ENCODE measurements at places on chromosomes 7 and 10.

- DNase-seq = no peak
Measured at GRCh38 chr10:89134963-89135362, 72.2 kb downstream of the CH25H start.

DNA sequence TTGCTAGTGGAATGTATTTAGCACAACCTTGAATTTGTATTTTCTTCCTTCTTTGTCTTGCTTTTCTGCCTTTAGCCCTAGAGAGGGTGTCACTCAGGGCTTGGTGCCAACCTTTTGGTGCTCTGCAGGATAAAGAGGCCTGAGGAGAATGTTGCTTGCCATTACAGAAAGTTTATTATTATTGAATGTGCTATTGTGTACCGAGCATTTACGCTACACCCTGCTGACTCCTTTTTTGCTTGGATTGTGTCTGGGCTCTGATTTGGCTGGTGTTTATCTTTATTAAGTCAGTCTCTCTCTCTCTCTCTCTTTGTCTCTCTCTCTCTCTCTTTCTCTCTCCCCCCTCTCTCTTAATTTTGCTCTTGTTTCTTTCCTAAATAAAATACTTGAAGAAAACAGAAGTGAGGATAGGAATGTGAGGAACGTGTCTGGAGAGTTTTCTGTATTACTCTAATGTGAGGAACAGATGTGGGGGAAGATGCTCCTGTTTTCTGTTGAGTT lies 284.4 kb upstream of the PHYHIPL start:
- DNase-seq = peak; percentile 56

DNA sequence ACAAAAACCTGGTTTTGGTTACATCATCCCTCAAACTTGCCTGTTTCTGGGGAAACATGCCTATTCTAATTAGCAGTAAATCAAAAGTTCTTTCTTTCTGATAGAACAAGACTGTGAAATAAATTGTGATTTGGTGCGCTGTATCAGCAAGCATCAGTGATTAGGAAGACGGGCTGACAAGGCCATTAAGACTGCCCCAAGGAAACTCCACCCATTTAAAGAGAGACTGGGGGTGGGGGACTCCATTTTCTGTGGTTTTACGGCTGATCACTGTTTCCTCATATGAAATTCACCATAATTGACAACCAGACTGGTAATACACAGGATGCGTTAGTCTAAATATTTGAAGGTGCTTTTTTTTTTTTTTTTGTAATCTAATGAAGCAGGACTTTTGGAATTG lies 68.7 kb downstream of the MBL2 start:
- no peak for DNase-seq

DNA sequence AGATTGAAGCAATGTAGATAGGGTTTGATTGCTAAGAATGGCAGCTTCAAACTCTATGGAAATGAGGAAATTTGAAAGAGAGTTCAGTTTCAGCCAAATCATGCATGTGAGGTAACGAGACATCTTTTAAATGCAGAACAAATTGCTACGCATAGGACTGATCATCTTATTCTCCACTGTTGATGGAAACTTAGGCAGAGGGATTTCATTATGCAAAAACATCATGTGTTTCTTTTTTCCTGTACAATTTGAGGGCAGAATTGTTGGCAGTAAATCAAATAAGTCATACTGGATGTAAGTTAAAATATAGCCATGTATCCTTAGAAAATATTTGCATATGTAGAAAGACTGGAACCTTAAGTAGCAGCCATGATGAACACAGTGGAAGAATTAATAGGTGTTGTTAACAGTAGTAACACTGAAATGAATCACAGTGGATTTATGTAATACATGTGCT lies 327.4 kb downstream of the CDK14 start:
- DNase-seq = no peak

- no peak for DNase-seq
Measured at GRCh38 chr7:41928166-41928565, 225.3 kb upstream of the INHBA start.

GRCh38 chr10:21160116-21160515 lies 263.0 kb upstream of the NEBL start:
- peak; percentile 74 for DNase-seq

GRCh38 chr7:82723411-82723810 lies 279.8 kb upstream of the CACNA2D1 start:
- no peak for DNase-seq

DNA sequence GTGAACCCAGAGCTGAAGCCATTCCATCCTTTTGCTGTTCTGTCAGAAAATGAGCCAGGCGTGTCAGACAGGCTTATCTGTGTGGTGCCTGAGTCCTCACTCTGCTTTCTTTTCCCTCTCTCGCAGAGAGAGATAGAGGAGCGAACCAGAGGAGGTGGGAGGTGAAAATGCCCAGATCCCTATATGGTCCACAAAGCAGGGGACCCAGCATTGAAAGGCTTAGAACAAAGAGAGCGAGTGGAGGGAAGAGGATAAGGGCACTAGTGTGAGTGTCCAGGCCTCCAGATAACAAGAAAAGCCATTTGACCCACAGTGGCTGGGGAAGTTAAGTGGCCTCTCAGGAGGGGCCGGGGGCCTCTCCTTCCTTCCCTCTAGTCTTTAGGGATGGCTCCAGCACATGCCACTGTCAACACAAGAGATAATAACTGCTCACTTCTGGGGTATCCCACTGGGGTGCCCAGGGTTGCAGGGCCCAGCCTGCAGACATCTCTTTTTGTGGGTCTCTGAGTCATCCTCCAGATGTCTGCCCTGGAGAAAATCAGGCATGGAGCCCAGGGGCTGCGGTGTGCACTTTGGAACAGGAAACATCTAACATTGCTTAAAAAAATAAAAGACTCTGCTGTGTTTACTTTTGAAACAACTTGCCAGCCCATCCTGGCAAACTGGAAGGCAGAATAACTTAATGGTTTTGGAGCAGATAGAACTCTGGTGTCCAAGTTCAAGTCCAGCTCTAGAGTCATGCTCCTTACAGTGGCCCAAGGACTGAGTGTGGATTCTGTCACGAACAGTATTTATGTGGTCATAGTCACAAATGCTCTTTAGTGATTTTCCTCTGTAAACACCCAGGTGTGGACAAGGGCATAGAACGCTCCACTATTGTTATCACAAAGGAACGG lies 189.5 kb downstream of the CXCL12 start:
- no peak for DNase-seq

DNA sequence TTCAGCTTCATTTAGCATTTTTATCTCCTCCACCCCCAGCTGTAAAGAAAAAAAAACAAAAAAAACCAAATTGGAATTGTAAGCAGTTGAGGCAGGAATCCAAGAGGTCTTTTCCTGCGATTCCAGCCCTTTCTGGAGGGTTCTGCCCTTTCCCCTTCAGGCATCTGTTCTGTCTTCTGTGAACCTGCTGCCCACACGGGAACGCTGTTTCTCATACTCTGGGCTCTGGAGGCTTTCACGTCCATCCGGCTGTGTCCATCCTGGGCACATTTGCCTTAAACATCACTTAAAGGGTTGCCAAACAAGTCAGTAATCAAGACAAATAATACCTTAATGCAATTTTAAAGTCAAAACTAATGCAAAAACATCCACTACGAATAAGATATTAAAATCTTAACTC lies 302.8 kb upstream of the PITRM1 start:
- DNase-seq = no peak

DNA sequence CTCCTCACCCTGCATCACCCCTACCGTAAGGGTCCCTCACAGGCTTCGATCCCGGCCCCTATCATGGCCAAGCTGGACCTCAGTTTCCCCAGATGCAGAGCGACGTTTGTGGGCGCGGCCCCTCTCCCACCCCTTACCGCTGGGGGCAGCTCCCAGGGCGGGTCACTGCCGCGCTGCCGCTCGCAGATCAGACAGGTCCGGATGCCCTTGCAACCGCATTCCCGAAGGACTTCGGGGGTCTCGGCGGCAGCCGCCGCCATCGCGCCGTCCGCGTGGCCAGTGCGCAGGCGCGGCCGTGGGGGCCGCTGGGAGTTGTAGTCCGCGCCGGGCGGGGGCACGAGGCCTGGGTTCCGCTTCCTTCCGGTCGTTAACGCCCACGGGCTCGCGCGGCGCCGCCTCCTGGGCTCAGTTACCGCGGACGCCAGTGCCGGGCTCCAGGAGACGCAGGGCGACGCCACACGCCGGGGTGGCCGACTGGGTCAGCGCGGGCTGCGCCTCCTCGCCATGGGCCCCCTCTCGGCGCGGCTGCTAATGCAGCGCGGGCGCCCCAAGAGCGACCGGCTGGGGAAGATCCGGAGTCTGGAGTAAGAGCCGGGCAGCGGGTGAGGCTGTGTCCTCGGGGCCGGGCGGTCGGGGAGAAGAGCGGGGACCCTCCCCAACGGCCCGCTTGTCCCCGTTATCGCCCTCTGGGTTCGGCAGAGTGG lies at the start of the genes ALKBH4 and LRWD1:
Gene ALKBH4 (minus strand): TSS at position 287 of the 704 bp plus-strand sequence. CDS start 27 bp downstream, at position 260.
Gene LRWD1 (plus strand): TSS at position 408 of the 704 bp plus-strand sequence. CDS start 97 bp downstream, at position 505.
- DNase-seq = peak; percentile 93

GRCh38 chr10:16788125-16788524 lies 29.1 kb downstream of the RSU1 start:
- no peak for DNase-seq

GRCh38 chr10:77562742-77563141 lies 74.9 kb downstream of the KCNMA1 start:
- DNase-seq = no peak

DNA sequence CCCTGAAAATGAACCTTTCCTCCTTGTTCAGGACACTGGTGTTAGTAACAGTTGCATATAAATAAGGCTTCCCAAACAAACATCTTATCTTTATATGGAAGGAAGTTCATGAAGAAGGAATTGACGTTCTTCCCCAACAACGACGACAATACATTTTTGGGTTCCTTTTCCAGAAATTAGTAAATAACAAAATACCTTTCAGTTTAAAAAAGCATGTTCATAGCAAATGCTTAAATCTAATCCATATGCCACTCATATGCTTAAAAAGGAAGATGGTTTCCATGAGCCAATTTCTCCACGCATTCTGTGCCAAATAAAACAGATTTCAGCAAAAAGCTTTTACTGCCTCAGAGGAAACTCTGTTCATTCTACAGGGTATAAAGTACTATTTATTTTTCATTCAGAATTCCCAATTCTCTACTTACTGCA lies 182.6 kb downstream of the COBL start:
- DNase-seq = no peak

- no peak for DNase-seq
Measured at GRCh38 chr10:117609095-117609795, 66.7 kb downstream of the EMX2 start.

GRCh38 chr10:73864229-73864628 lies 10.1 kb downstream of the CAMK2G start:
- DNase-seq = no peak

- no peak for DNase-seq
Measured at GRCh38 chr10:44361109-44361508, 23.8 kb downstream of the CXCL12 start.

DNA sequence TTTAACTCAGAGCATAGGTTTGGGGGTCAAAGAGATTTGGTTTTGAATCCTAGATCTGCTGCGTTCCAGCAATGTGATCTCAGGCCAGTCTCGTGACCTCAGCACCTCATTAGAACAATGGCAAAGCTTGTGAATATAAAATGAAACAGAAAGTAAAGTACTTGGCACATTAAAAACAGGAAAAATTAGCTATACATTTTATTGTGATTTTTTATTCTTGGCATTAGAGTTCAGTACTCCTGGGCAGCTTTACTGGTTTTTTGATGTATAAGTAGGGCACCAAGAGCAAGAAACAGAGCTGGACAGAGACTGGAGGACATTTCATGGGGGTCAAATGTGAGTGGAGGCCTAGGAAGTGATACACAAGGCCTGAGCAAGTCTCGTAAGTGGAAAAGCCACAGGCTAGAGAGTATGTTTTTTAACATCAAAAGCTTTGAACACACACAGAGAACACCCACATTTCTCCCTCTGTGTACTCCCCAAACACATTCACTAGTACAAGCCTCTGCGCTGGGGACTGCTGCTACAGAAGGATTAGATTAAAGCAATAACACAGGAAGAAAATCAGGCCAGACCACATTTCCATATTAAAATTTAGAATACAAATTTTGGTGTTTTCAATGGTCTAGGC lies 157.2 kb upstream of the SLC25A13 start:
- no peak for DNase-seq

DNA sequence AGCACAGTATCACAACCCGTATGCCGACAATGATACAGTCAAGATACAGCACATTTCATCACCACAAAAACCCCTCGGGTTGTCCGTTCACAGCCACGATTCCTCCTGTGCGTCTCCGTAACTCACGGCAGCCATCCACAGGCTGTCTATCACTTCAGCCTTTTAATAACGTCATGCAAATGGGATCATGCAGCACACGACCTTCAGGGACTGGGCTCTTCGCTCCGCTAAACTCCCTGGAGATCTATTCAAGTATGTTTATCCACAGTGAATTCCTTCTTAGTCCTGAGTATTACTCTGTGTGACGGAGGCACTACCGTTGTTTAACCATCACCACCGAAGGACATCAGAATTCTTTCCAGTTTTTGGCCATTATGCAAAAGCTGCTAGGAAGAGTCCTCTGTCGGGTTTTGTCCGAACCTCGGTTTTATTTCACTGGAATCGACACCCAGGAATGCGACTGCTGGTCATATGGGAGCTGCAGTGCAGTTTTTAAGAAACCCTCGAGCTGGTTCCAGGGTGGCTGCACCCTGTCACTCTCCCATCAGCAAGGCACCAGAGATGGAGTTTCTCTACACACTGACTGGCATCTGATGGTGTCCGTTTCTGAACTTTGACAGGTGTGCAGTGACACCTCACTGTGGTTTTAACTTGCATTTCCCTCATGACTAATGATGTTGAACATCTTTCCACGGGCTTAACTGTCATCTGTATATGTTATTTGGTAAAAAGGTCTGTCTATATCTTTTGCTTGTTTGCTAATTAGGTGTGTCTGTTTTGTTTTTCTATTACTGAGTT lies 193.6 kb downstream of the MAD1L1 start:
- DNase-seq = no peak

DNA sequence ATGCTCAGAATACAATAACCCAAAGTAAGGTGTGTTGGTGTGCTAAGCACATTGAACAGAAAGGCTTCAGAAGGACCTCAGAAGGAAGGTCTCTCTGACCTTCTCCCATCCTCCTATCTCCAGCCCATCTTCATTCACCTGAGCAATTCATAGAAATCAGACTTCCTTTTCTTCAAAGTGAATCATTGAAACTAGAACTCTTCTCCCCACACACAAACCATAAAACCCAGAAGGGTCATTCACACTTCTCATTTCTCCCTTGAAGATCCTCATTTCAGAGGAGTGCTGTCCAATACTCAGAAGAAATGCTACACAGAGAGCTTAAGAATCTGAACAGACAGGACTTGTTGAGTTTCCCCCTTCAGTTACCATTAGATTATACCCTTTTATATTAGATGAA lies 89.5 kb downstream of the VWDE start:
- DNase-seq = no peak

GRCh38 chr7:5424749-5425506 lies 1.3 kb upstream of the TNRC18 start:
- peak; percentile 51 for DNase-seq

GRCh38 chr10:89069589-89069988 lies 79.0 kb downstream of the FAS start:
- no peak for DNase-seq

- DNase-seq = no peak
Measured at GRCh38 chr10:117594722-117595121, 52.2 kb downstream of the EMX2 start.
